ENCODE measurements at places on chromosomes 2 and 18.

GRCh38 chr2:151902829-151903228 lies 74.6 kb upstream of the ARL5A start:
- DNase-seq: no peak

GRCh38 chr18:55627007-55627406 lies 39.0 kb upstream of the TCF4 start:
- no peak for DNase-seq

GRCh38 chr2:75292826-75293225 lies 93.5 kb upstream of the TACR1 start:
- no peak for DNase-seq

GRCh38 chr2:20666304-20667150 lies at the start of gene GDF7:
GDF7 (plus strand) TSS chr2:20667144; CDS start chr2:20667240, 96 bp downstream.
- DNase-seq: no peak

GRCh38 chr2:58194458-58194857 lies 46.7 kb downstream of the FANCL start:
- DNase-seq: no peak

GRCh38 chr2:224838335-224838734 lies 122.2 kb upstream of the CCDC195 start:
- no peak for DNase-seq

GRCh38 chr2:145386973-145387372 lies 867.1 kb upstream of the ZEB2 start:
- no peak for DNase-seq

GRCh38 chr2:120783371-120783791 lies 47.7 kb downstream of the GLI2 start:
- no peak for DNase-seq

GRCh38 chr2:152694161-152694661 lies 23.1 kb downstream of the PRPF40A start:
- DNase-seq: no peak

Data from neuronal stem cell (in vitro differentiated cells).